ENCODE measurements at places on chromosomes 7 and 10.

- DNase-seq = peak; percentile 47
These were observed 12.6 kb upstream of the CDH23 start for GRCh38 chr10:71383972-71384687.

GRCh38 chr7:1580422-1581030, 10.7 kb upstream of the PSMG3 start:
- no peak for DNase-seq

- DNase-seq = no peak
These were observed 15.9 kb downstream of the ACTA2 start for GRCh38 chr10:88936656-88937055.

DNA sequence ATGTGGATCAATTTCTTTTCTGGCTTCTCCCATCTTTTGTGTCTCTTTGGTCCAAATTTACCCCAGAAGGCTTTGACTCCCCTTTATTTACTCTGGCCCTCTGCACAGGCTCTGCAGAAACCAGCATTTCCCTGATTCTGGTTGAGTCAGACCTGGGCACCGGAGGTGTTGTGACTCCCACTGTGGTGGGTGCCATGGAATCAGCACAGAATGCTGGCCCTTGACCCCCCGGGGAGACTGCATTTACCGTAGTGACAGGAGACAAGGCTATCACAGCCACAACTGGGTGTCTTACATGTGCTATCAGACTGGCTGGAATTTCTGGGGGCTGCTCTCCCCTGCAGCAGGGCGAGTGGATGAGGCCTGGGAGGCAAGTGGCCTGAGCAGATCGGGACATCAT, 37.6 kb downstream of the PLXDC2 start:
- DNase-seq = no peak

DNA sequence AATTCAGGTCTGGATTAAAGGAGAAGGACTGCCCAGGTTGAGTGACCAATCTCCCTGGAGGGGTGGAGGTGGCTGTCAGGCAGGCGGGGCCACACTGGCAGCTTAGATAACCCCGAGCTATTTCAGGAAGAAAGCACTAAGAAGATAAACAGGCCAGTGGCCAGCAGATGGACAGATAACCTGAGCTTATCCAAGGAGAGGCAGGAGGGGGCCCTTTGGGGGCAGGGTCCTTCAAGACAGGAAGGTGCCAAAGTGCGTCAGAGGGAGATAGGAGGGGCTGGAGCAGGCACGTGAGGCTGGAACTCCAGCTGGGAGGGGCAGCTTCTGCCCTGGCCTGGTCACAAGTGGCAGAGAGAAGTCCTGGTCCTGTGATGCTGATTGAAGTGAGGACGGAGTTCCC, 29.8 kb upstream of the PODXL start:
- DNase-seq = no peak

GRCh38 chr7:34749446-34749845, 91.4 kb downstream of the NPSR1 start:
- DNase-seq = no peak

- no peak for DNase-seq
These were observed 4.9 kb downstream of the PCOLCE start for GRCh38 chr7:100607111-100607510.

DNA sequence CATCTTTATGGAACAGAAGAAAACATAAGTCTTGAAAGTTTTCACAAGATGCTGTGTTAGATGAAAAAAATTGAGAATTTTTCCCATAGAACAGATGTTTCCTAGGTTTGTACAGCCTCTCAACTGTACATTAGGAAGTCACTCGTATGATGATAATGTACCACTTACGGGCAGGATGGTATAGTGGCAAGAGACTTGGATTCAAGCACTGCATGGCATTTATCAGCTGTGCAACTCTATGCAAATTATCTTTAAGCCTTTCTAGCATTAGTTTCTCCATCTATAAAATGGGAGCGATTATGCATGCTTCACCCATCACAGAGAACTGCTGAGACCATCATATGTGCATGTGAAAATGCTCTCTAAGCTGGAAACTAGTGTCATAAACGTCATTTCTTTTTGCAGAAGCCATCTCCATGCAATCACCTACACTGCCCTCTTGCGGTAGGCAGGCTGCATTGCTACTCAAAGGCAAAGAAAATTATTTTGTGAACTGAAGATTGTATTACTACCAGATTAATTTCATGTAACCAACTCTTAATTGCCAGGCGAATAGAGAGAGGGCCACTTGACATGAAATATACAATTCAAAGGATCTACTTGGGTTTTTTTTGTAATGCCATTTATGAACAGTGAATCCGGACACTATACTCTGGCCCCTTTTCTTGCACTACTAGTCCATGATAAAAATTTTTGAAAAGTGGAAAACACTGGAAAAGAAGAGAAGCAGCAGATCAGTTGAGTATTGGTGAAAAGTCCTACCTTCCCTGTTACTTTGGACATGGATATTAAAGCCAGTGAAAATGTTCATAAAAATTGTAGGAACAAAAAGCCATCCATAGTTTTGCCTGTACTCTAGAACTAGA, 102.3 kb downstream of the JAZF1 start:
- peak; percentile 86 for DNase-seq

GRCh38 chr10:28463676-28464395, 69.1 kb upstream of the WAC start:
- DNase-seq = no peak

Measured in NAMALWA (cell line).